ENCODE measurements at places on chromosomes 16 and 17.

- peak; percentile 25 for DNase-seq
Measured at GRCh38 chr17:67218385-67218950, 26.5 kb downstream of the HELZ start.

DNA sequence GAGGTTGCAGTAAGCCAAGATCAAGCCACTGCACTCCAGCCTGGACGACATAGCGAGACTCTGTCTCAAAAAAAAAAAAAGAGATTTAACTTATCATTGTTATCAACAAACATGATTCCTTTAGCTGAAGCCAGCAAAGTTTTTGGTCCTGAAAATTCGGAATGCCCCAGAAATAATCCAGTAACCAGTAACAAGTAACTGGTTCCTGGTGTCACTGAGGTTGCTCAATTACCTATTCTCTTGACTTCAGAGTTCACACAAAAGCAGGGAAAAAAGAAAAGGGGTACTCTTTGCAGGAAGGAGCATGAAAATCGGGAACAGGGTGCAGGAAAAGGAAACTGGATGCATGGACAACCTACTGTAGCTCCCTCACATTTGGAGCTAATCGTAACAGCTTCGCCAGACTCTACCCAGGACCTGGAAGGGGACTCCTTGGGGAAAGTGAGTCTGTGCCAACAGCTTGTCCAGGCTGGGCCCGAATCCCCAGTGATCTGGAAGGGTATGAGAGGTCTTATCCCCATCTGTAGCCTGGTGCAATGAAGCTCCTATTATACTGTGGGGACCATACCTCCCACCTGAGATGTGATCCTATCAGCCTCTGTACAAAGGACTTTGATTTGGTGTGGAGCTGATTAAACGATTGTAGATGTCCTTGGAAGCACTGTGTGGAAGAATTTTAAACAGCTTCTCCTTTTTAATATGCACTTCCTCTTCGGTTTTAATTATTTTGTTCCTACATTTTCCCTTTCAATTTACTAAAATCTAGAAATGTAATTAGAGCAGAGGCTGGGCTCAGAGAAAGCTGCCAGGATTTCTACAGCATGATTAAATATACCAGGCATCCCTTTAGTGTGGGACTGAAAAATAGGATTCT, 3.4 kb upstream of the SPOP start:
- DNase-seq: no peak

GRCh38 chr16:50531359-50531758, 16.8 kb upstream of the NKD1 start:
- no peak for DNase-seq

DNA sequence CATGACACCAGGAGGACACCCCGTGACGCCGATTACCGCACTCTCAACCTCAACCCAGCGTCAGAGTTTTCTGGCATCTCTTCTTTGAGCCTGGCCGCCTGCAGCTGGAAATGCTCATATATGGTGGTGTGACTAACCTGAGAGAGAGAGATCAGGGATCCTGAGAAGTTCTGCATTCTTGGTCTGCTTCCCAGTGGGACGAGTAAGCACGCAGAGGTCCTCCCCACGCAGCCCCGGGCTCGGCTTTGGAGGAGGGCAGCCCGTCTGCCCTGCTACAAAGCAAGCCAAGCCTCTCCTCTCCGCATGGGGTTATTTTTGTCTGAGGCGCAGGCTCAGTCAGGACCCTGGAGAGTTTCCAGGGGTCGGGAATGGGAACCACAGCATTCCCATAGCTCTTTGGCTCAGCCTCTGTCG, 16.5 kb downstream of the CRISPLD2 start:
- DNase-seq: peak; percentile 20

DNA sequence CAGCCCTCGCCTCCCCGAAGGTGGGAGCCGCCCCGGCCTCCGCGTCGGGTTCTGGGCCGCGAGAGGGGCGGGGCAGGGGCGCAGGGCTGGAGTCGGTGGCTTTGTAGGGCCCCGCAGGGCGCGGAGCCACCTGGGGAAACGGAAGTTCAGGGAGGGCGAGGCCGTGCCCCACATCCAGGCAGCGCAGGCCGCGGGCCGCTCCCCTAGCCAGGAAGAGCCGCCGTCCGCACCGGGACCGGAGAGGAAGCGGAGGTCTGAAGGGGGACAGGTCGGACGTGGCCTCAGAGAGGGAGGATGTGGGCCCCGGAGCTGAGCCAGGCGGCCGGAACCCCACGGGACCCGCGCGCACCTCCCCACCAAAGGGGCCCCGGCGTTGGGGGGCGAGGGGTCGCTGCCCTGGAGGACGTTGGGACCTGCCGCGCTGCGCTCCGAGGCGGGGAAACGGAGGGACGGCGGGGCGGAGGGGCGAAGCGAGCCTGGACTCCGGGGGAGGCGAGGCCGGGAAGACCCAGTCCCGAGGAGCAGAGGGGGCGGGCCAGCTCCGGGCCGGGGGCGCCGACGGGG, 482 bp upstream of the SLC16A3 start:
- no peak for DNase-seq

- DNase-seq: no peak
Measured at GRCh38 chr16:53537626-53538025, 34.6 kb upstream of the AKTIP start.

- no peak for DNase-seq
Measured at GRCh38 chr17:15659663-15660062, 24.4 kb downstream of the TRIM16 start.

GRCh38 chr17:14289162-14289561, 11.7 kb upstream of the HS3ST3B1 start:
- DNase-seq: no peak

DNA sequence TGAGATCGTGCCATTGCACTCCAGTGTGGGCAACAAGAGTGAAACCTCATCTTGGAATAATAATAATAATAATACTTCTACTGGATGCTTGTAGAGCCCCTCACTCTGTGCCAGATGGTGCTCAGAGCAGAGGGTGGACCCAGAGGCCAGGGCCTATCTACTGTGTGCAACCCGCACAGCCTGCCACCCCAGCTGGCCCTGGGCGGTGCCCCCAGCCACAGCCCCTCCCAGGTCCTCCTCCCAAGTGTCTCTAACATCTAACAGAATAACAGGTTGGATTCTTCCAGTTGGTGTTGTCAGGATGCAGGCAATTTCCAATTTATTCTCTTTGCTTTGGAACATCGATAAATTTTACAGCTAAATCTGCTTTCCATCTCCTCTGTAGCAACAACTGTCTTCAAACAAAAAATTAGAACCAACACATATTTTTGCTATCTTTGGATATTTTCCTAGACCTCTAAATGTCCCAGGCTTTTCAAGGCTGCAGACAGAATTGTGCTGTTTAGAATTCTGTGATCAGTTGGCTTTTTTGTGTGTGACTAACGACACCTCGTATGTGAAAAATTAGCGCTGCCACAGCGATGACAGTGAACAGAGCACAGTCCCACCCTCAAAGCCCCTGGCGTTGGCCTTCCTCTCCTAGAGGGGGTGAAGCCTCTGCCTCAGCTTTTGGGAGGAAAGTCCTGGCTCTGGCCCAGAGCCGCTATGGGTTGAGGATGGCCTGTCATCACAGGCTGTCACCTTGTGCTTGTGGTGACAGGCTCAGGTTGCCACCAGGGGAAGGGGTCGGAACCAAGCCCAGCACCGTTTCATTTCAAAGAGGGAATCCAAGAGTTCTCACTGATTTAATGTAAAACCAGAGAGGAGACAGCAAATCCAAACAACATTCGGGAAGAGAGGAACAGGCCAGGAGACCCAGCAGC, 7.6 kb upstream of the EVPL start:
- DNase-seq: no peak

DNA sequence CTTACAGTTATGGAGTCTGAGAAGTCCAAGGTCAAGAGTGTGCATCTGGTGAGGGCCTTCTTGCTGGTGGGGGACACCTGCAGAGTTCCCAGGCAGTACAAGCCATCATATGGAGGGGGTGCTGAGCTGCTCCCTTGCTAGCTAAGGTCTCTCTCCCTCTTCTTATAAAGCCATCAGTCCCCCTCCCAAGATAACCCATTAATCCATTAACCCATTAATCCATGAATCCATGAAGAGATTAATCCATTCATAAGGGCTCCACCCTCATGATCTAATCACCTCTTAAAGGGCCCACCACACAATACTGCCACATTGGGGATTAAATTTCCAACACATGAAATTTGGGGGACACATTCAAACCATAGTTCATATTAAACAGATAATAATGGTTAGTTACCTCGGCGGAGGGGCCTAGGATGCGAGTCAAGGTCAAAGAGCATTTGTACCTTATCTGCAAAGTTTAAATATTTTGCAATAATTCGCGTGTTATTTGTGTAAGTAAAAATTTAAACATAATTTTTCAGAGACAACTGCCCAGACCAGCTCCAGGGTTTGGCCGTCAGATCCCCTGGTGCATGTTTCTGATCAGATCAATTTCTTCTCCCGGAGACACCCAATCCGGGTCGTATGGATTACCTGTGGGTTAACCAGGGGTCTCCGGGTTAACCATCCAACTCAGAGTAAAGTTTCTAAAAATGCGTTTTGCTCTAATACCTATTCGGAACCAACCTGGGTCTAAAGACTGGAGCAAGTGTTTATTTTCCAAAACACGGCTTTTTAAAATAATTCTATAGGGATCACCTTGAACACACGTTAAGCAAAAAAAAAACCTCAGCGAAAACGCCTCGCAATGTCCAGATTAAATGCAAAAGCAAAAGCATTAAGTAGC, 740 bp upstream of the POLR3E start:
- DNase-seq: no peak

DNA sequence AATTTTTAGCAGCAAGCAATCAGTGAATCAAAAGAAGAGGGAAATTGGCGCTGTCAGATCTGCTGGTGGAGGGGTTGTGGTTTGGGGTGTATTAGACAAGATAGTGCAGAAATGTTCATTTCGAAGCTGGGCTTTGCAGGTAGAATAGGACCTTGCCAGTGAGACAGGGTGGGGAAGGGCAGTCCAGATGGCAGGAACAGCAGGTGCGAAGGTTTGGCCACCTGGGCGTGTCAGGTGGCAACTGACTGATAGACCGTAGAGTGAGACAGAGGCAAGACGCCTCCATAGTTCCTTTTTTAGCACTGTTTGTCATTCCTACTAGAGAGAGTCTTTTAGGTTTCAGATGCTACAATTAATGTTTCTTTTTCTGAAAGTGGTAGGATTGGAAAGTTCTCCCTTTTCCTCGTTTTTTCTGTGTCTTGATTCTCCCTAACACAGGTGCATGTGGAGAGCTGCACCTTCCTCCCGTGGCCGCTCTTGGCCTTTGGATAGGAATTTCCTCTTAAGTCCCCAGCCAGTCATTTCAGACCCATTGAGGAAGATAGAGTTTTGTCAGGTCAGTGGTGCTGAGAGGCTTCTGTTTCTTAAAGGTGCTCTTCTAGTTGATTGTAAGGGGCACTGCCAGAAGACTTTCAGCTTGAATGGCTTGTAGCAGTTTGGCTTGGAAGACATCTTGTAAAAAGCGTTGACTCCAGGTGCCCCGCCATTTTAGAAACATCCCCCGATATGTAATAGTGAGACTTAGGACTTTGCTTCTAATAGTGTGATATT, 315.6 kb downstream of the SNX29 start:
- peak; percentile 29 for DNase-seq

DNA sequence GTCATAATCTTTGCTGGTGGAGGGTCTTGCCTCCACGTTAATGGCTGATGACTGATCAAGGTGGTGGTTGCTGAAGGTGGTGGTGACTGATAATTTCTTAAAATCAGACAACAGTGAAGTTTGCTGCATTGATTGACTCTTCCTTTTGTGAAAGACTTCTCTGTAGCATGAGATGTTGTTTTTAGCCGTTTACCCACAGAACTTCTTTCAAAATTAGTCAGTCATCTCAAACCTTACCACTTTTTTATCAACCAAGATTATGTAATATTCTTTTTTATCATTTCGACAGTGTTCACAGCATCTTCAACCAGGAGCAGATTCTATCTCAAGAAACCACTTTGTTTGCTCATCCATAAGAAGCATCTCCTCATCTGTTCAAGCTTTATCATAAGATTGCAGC, 5.9 kb downstream of the UQCRC2 start:
- no peak for DNase-seq

- no peak for DNase-seq
Measured at GRCh38 chr17:36947922-36948716, 635 bp upstream of the AATF start.

- DNase-seq: no peak
Measured at GRCh38 chr16:85335584-85336491, 223.6 kb upstream of the CIBAR2 start.

DNA sequence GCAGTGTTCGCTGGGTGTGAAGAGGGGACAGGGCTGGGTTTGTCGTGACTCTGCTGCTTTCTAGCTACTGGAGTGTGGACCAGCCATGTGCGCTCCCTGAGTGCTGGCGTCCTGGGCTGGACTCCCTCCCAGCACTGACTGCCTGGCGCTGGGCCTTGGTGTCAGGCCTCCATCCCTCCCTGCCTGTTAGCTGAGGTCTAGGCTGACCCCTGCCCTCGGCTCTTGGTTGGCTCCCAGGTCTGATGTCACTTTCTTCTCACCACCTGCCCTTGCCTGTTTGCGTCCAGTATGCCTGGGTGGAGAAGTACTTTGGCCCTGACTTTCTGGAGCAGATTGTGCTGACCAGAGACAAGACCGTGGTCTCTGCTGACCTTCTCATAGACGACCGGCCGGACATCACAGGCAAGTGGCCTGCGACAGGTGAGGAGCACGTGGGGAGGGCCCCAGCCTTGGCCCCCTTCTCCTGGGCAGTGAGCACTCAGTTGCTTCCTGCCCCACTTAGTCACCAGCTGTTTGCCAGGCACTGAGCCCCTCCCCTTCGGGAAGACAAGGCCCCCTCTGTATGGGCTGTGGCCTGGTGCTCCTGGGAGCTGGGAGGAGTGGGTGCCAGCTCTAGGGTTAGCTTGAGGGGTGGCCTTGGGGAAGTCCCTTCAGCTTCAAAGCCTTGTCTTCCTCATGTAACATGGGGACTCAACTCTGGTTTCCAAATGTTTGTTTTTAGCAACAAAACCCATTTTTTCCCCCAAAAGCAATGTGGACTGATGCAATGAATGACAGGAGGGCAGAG, 41.5 kb downstream of the NT5M start:
- no peak for DNase-seq

DNA sequence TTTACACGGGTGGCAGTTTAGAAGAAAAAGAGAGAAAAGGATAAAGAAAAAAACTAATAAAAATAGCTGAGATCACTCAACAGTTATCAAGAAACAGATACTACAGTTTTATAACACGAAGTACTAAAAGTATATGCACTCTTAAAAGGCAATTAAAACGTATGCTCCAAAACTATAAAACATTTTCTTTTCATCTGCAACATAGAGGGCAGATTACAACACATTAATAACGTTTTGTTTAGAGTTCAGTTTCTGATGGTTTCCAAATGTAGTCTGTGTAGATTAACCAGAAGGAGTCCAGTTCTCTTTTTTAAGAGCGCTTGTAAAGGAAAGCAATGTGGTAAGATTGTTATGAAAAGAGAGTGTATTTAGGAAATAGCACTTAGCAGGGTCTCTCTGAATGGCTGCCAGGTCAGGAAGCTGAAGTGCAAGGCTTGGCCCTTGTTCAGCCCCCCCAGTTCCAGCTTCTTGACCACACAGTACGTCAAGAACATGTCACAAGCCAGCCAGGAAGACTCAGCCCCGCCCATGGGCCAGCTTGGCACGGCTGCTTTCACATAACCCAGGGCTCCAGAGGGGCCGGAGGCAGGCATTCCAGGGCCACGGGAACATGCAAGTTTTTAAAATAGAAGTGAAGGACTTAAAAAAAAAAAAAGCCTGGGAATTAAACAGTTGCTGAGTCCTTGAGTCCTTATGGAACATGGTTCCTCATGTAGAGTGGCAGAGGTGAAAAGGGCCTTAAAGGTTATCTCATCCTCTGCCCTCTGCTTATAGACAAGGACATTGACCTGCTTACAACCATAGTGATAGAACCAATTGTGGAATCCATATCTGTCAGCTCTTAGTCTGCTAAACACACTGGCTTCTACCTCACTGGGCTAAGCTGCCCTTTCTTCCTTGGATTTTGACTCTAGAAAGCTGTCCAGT, 147.4 kb upstream of the TBX2 start:
- DNase-seq: peak; percentile 73

- no peak for DNase-seq
Measured at GRCh38 chr17:2233441-2233947, 70.1 kb downstream of the SMG6 start.

Measured in Ammon's horn (tissue), 1 donor.